WERI-Rb-1 (cell line): ENCODE measurements at places on chromosomes 6 and 20.
A peak's percentile ranks its signal among the peaks of the same experiment; 100 is the strongest.

- DNase-seq: no peak
Observed at GRCh38 chr6:137827411-137827940, 39.6 kb upstream of the TNFAIP3 start.

- DNase-seq: no peak
Observed at GRCh38 chr6:17663226-17663625, 43.5 kb downstream of the NUP153 start.

DNA sequence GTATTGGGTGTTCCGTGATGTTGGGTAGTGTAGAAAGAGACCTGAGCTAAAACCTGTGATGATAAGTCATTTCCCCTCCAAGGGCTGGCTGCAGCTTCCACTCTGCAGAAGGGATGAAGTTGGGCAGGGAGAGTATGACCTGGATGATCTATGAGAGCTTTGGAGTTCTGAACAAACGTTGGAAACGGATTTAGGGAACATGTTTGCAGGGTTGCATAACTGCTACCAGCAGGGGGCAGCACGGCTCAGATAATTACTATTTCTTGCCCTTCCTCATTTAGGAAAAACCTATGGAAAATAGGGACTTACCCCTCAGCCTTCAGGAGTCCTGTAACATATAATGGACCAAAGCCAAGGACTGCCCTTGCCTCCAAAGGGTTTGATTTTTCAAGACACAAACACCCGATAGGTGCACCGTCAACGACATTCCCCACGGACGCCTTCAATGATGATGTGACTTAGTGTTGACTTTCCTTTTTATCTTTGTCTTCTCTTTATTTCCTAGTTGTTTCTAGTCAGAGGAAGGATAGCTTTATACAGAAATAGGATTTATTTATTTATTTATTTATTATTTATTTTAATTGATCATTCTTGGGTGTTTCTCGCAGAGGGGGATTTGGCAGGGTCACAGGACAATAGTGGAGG lies 164.9 kb upstream of the SASH1 start:
- DNase-seq: peak; percentile 64

DNA sequence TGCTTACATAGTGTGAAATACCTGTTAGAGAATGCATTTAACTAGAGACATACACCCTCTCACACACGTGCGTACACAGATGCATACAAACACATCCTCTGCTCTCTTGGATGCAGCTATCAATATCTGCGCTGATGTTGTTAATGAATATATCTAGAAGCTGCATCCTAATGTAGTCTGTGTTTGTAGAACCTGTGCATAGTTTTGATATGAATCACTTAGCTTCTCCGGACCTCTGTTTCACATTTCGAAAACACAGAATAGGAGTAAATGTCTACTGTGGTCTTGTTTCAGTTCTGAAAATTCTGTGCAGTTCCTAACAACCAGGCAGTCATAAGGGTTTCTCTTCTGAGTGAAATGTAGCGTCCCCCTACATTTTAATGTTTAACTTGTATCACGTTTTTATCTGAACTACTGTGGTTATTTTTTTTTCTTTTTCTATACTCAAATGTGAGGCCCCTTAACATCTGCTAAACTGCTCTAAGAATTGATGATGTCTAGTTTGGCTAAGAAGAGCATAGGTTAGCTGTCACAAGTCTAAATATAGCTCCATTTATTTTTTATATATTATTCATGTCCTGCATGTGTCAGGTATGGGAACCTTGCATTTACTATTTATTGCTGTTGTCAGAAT lies 254.5 kb downstream of the TMEM242 start:
- DNase-seq: no peak

DNA sequence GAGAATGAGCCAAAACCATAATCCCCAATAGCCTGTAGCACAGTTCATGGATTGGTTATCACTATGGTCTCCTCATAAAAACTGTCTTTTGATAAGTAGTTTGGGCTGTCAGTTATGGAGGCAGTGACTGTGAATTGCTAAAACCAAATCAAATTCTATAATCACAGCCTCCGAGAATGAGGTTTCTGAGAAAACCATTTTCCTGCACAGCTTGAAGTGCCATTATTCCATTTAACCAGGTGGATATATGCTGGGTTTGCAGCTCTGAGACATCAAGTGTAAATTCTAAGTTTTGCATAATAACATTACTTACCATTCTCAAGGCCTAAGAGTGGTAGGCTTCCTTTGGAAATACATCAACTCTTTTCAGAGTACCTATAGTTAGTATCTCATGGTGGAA lies 485.4 kb downstream of the FRK start:
- DNase-seq: no peak

GRCh38 chr6:2760882-2761842 lies 4.0 kb upstream of the WRNIP1 start:
- no peak for DNase-seq

DNA sequence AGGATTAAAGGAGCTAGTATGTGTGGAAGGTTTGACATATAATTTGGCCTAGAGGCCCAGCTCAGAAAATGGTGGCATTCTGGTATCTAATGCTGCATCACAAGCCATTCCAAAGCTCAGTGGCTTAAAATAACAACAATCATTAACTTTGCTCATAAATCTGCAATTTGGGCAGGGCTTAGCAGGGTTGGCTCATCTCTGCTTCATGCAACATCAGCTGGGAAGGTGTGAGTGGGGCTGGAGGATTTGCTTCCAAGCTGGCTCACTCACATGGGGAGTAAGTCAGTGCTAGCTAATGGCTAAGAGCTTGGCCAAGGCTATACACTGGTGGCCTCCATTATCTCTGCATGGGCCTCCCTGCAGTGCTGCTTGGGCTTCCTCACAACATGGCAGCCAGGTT lies 48.0 kb upstream of the STK35 start:
- no peak for DNase-seq

- DNase-seq: no peak
Observed at GRCh38 chr20:54133434-54134427, 40.1 kb downstream of the CYP24A1 start.

DNA sequence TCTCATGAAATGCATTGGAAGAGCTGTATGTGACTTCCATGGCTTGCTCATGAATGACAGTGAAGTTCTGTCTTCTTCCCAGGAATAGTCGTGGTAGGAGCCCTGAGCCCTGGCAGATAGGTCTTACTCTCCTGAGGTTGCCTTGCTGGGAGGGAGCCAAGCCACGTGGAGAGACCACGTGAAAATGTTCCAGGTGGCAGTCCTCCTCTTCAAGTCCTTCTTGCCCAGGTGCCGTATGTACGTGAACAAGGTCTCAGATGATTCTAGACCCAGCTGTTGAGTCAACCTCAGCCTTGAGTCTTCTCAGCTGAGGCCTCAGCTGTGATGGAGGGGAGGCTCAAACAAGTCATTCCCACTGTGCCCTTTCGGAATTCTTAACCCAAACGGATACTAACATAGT lies 192.4 kb upstream of the PRDM1 start:
- no peak for DNase-seq

GRCh38 chr20:18093388-18093787 lies 35.7 kb upstream of the OVOL2 start:
- DNase-seq: no peak

- DNase-seq: no peak
Observed at GRCh38 chr6:3363296-3364025, 93.4 kb downstream of the SLC22A23 start.

GRCh38 chr6:20117474-20117873 lies 94.8 kb downstream of the MBOAT1 start:
- DNase-seq: no peak

GRCh38 chr6:45533386-45533785 lies 155.7 kb upstream of the SUPT3H start:
- no peak for DNase-seq

GRCh38 chr20:973785-974194 lies 28.3 kb downstream of the RSPO4 start:
- peak; percentile 37 for DNase-seq

DNA sequence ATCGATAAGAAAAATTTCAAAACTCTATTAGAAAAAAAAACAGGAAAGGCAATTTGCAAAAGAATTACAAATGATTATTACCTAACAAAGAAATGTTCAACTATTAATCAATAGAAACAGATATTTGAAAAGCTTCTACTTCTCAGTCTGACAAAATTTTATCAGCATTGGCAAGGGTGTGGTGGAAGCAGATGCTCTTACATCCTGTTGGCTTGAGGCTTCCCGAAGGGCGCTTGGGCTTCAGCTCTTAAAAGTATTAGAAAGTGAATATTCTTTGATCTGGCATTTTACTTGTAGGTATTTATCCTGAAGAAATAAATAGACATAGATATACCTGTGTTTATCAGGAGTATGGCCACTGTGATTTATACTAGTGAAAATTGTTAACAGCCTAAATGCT lies 38.7 kb downstream of the SLC35D3 start:
- no peak for DNase-seq

GRCh38 chr6:169112483-169113320 lies 140.9 kb downstream of the THBS2 start:
- DNase-seq: no peak

GRCh38 chr20:24814556-24815195 lies 134.4 kb upstream of the CST7 start:
- no peak for DNase-seq

DNA sequence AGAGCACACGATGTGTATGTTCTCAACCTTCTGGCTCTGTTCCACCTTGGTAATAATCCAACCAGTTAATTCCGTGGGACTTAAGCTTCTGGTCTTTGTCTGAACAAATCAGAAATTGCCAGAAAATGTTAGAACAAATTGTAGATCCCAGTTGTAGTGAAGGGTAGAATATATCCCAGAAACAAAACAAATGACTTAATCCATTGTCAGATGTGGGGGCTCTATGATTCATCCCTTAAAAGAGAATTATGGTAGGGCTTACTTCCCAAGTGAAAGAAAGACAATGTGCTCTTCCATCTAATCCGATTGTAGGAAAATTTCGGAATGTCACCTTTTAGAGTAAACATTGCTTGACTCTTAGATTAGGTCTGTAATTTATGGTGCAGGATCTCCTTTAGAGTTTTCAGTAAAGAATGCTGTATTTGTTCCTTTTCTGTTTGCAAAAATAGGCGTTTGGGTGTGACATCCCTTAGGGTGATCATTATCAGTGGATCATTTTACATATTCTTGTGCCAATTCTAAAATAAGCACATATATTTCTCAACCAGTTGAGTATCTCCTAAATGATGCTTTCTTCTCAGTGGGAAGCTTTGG lies 234.5 kb upstream of the ZNF217 start:
- DNase-seq: no peak

- peak; percentile 46 for DNase-seq
Observed at GRCh38 chr20:31602779-31603441, 2.2 kb upstream of the ID1 start.

DNA sequence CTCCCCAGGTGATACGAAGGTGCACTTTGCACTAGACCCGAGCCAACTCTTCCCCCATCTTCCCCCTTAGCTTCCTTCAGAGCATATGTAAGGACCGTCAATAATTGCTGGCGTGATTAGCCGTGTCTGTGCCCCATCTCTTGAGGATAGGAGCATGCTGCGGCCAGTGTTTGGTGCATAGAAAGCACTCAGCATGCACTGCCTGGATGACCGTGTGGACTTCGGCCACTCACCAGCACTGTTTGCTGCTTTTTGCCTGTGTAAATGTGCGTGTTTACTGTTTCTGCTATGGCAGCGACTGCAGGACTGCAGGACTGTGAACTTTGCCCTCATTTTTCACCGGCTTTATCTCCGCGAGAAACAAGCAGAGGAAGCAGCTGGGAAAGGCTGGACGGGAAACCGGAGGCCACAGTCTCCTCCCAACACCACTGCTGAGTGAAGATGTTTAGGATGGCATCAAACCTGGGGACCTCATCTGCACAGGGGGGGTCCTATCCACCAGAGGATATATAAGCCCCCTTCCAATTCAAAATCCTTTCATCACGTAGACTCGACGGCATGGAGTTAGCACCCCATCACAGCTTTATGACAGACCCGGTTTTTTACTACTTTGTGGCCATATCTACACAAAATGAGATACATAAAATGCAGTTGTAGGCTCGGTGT lies 150.6 kb upstream of the AFDN start:
- DNase-seq: no peak
